Hematopoietic multipotent progenitor cell (in vitro differentiated cells): ENCODE measurements at places on chromosomes 2 and 18.

DNA sequence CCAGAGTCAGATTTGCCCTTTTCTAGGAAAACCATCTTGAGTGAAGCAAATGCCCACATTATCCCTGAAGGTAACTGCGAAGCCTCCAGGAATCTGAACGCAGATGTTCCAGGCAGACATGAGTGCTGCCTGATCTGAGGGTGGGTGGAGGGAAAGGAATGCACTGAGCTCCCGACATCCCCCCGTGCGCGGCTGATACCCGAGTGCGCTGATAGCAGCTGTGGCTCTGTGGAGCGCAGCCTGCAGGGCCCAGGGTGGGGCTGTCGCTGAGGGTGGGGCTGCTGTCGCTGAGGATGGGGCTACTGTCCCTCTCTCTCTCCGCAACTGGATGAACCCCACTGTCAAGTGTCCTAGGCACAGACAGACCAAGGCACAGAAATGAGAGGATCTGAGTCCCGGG is 82.4 kb downstream of the GFPT1 start:
- no peak for DNase-seq

DNA sequence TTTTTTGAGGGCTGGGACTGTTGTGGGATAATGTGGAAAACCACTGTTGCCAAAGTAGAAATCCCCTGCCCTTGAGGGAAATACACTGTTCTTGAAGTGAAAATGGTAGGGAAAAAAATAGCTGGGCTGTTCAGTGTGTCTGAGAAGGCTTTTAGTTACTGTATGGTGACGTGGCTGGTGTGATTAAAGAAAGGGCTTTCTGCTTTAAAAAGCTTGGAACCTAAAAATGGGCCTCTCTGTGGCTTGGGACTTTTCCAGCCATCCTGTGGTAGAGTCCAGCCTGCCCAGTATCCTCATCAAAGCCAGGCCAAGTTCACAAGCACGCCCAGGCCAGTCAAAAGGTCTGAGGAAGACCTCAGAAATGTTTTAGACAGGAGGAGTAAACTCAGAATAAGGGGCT is 6.8 kb downstream of the MGAT5 start:
- no peak for DNase-seq

GRCh38 chr18:59696311-59697235 is 650 bp downstream of the CCBE1 start:
- peak; percentile 7 for DNase-seq

DNA sequence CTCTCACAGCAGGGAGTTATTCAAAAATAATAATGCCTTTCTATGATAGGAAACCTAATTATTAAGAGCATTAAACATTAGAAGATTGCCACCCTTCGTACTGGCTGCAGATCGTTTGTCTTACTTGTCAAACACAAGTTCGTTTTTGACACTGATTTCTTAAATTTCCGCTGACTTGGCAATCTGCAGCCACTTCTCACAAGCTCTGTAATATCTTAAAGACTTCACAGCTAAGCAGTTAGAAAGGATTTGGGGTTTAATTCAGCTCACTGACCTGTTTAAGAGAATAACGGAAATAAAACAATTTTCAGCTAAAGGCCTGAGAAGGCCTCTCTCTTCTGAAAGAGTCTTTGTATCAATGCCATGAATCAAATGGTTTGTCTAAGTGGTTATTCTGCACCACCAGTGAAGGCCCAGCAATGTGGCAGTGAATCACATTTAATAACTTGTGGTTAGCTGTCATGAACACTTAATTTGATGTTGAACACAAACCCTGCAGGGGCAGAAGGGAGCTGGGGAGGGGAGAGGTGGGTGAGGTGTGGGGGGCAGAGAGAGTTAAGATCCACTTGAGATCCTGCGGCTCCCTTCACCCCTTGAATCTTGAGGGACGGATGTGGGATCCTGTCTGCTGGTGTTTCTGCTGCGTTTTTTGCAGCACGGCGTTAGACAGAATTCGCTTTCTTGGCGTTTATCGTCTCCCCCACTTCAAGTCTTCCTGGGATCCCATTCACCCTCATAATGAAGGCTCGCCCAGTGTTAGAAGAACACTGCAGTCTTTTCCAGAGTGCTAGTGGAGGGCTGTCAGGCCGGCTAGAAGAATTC is 145.4 kb upstream of the SATB2 start:
- no peak for DNase-seq

DNA sequence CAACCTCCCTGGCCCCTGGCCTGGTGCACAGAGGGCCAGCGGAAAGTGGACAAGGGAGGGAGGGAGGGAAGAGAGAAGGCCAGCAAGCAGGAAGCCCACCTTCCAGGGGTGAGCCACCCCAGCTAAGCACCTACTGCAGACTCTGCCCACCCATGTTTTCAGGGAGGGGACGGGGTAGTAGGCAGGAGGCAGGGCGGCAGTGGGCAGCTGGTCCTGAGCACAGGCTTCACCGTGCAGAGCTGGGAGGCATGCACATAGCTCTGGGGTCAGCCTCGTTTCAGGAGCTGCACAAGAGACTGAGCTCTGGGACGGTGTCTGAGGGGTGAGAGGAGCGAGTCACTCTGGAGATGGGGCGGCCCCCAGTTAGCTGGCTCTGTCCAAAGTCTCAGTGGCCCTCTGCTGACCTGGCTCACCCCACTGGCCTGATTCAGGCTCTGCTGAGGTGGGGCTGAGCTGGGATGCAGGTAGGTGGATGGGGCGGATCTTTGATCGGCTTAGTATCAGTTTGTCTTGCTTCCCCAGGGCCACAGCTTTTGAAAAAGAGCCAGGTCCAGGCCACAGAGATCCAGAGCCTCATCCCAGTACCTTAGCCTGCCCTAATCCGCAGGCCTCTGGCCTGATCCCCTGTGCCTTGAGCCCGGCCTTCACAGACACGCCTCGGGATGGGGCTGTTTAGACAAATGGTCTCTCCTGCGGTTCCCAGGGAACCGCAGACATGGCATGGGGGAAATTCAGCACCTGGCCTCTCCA is 3.7 kb downstream of the NMUR1 start:
- DNase-seq = no peak

DNA sequence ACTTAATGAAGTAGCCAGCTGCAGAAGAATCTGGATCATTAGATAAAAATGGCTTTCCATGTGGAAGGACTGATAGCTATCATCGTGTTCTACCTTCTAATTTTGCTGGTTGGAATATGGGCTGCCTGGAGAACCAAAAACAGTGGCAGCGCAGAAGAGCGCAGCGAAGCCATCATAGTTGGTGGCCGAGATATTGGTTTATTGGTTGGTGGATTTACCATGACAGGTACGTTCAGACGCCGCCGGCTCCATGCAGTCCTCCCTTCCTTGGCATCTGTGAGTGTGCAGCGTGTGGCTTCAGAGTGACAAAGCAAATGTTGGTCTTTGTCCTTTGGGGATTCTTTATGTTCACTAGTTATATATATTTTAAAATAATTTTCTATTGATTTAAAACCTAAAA is 1.8 kb downstream of the SLC5A7 start:
- no peak for DNase-seq

DNA sequence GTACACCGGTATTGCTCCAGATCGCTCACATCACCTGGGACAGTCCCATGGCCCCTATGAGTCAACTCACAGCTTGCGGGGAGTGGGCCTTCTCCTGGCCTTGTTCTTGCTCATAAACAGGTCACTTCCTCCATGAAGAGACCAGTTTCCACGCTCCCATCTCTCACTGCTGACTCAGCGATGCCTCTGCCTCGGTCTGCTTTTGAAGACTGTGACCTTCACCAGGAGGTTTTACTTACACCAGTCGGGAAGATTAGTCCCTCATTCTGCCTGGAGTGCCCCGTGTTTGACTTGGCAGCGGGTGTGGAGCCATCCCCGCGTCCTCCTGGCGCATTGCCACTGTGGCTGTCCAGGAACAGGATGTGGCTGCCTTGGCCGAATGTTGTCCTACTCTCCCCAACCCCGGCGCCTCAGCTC is 159.8 kb downstream of the RHBDD1 start:
- no peak for DNase-seq

DNA sequence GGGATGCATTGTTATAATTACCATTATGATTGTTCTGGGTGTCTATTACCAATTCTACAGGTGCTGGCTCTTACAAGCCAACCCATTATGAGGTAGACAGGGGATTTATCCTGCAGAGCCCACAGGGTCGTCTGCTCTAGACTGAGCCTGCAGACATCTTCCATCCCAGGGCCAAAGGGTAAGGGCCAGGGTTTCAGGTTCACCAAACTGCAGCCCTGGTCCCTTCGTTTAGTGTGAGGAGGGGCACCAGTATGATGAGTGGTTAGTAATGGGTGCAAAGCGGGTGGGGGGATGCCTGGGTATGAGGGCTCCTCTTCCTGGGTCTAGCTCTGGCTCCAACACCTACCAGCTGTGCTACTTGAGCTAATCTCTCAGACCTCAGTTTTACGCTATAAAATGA is 1.2 kb upstream of the ARID5A start:
- no peak for DNase-seq

DNA sequence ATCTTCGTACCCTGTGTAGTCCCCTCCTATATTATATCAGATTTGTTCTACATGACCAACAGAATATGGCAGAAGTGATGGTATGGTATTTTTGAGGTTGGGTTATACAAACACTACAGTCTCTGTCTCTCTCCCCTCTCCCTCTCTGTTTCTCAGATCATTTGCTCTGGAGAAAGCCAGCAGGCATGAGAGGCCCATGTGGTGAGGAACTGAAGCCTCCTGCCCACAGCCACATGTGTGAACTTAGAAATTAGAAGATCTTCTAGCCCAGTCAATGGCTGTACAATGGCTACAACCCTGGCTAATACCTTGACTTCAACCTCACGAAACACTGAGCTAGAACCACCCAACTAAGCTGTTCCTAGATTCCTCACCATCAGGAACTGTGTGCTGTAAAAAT is 250.6 kb downstream of the SMAD2 start:
- no peak for DNase-seq

DNA sequence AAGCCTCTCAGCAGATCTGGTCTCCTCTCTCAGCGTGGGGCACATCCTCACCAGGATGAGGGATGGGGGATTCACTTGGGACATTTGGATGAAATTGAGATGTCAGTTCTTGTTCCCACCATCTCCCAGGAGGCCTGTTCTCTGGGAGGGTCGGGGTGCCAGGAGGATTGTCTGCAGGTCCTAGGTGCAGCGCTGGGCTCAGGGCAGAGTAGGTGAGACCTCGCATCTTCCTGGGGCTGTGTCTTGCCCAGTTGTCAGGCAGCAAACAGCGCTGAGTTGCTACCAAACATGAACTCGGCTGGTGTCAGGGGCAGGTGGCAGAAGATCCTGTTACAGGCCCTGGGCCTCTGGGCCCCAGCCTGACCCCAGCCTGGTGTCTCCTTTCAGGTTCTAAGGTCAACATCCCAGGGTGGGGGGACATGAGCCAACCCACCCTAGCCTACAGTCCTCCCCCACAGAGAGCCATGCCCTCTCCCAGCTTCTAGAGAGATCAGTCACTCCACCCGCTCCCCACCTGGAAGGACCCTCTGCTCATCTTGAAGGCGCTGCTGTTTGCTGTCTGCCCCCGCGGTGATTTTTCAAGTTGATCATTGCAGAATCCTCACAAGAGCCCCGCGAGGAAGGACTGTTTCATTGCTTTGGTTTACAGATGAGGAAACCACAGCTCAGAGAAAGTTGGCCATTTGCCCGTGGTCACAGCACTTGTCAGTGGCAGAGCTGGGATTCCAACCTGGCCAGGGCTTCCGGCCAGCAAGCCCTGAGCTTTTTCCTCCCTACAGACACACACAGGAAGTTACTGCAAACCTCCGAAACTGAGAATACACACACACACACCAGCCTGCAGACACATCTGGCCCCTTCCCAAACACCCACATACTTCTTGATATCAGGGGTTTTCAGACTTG is 83.9 kb downstream of the STPG4 start:
- no peak for DNase-seq

GRCh38 chr2:40485854-40486253 is 34.0 kb upstream of the SLC8A1 start:
- DNase-seq = no peak

DNA sequence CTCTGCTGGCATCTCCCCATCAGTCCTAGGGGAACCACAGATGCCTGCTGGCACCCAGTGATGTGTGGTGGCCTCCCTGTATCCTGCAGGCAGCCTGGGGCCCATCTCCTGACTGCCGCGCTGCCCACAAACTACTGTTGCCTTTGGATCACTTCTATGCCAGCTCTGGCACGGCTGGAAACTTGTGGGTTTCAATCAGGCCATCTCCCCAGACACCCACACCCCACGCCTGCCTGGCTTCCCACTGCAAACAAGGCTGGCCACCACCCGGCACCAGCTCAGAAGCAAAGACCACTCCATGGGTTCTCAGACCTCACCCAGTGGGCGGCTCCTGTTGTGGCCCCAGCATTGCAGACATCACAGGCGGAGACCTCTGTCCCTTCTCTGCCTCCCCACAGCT is 15.1 kb upstream of the TPO start:
- DNase-seq = no peak

DNA sequence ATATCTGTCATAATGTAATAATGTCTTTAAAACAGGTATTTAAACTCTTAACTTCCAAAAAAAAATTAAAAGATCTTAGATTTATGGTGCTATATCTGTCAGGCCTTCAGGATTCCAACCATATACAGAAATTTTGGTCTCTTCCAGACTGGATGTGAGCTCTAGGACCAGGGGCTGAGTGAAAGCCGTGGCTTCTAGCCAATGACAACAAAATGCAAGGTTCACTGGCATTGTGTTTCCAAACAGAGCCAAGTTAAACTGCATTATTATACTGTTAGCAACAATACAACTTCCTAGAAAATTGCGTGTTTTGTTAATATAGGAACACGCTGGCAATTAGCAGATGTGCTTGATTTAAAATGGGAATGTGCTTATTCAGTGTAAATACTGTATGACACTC is 809.8 kb upstream of the SOX11 start:
- DNase-seq = no peak

DNA sequence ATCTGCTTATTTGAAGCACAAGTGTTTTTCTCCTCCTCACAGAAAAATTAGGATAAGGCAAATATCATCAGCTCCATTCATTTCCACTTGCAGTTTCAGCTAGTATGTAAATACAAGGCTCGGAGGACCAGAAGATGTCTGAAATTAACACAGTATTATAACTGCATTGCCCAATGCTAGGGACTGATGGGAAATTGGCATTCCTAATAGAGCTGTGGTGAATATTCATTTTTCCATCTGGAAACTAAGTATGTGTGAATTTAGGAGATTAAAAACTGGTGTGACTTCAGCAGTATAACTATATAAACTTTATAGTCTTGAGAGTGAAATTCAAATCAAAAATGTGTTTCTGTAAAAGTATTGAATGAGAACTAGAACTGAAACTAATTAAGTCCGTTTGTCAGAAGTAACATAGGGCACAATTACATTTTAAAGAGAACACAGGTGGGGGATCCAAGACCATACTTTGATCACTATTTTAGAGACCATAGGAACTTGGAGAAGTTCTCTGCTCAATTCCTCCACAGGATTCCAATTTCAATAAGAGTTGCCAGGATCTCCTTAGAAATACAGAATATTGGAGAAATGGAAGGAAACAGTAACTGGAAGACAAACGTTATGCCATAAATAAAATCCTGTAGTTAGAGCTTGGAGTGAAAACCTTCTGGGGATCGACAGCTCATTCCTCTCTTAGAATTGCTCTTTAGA is 12.1 kb upstream of the ITGA6 start:
- DNase-seq = no peak
